ENCODE measurements at places on chromosomes 13 and 19.

DNA sequence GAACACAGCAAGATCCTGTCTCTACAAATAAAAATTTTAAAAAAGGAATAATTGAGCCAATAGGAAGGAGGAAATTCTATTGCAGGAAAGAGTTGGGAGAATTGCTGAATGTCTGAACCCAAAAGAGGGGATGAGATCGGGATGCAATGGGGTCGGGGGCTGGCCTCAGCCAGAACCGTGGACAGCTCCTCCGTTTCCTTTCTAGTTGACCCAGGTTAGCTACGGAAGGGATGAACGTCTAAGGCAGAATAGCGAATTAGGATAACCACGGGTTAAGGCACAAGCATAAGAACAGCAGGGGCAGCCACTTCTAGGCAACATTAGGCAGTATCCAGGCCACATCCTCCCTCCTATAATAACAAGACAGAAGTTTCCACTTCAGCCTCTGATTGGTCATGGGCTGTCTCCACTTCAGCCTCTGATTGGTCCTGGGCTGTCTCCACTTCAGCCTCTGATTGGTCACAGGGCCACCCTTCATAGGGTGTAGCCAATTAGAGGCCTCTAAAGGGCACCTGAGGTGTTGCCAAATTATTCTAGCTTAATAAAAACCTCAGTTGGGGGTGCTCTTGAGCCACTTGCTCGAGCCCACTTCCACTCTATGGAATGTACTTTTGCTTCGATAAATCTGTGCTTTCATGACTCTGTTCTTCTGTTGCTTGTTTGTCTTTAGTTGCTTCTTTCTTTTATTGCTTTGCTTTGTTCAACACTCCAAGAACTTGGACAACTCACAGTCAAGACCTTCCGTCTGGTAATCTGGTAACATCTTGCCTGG, 24.9 kb upstream of the TPM4 start:
- no peak for DNase-seq

GRCh38 chr19:15502264-15502663, 6.1 kb upstream of the CYP4F22 start:
- no peak for DNase-seq

GRCh38 chr19:6066661-6067646, 43.3 kb downstream of the RFX2 start:
- peak; percentile 98 for DNase-seq

GRCh38 chr19:31223740-31224534, 125.3 kb downstream of the TSHZ3 start:
- no peak for DNase-seq

GRCh38 chr19:34261334-34262109, 7.2 kb downstream of the GARRE1 start:
- DNase-seq: no peak

GRCh38 chr19:41457241-41457640, 14.3 kb downstream of the ERICH4 start:
- no peak for DNase-seq

DNA sequence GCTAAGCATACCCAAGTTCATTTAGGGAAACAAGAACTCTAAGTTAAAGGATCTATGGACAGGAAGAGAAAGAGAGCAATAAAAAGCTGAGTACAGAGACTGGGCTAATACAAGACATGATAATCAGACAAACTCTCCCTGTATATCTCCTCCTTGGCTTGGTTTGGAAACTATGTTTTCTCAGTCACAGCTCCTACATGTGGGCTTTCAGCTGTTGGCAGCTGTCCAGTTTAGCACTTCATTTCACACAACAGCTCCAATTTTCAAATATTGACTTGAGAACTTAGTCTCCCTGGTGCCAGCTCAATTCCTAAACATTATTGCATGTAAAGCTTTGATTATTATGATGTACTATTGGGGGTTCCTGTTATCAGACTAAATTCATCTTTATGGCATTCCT, 222.8 kb upstream of the OBI1 start:
- no peak for DNase-seq

DNA sequence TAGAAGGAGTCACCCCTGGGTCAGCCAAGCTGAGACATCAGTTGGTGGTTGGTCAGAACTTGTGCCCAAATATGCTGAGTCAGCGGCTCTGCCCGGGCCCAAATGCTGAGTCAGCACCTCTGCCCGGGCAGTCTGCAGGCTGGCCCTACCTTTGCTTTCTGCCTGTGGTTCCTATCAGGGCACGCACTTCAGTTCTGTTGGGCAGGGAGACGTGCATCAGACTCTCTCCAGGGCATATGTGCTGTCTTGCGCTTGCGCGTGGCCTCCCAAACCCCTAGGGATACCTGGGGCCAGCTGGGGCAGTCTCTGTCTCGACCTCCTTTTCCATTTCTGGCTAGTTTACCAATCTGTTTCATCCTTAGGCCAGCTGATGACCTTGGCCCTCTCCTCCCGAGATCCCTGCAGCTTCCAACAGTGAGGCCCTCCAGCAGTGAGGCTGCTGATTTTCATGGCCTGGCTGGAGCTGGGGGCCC, 24.4 kb upstream of the LDLR start:
- peak; percentile 62 for DNase-seq

- no peak for DNase-seq
These were observed 150.5 kb upstream of the MIR17HG start for GRCh38 chr13:91196958-91197357.

GRCh38 chr19:33731881-33732280, 64.8 kb upstream of the KCTD15 start:
- DNase-seq: no peak

GRCh38 chr19:49524812-49525455, 2.9 kb upstream of the RCN3 start:
- DNase-seq: no peak

GRCh38 chr13:75357576-75358289, 124.2 kb downstream of the TBC1D4 start:
- DNase-seq: no peak

DNA sequence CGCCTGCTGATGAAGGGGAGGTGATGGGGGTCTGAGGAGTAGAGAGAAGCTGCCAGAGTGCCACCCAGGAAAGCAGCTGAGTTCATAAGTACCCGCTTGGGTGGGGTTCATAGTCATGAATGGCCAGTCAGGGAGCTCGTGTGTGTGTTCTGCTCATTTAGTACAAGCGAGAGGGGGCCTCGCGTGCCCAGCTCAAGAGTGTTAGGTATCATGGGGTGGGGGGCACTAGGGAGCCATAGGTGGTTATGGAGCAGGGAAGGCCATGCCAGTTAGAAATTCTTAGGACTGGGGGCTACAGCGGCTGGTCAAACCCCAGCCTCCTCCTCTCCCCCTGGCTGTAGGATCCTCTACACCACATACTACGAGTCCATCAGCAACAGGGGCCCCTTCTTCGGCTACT, 46.8 kb downstream of the CD320 start:
- DNase-seq: no peak

- no peak for DNase-seq
These were observed 29.9 kb downstream of the C13orf46 start for GRCh38 chr13:113943821-113944565.

- no peak for DNase-seq
These were observed 18.6 kb downstream of the DEDD2 start for GRCh38 chr19:42198676-42199439.

GRCh38 chr13:114261328-114261965, 20.0 kb upstream of the UPF3A start:
- DNase-seq: no peak

GRCh38 chr13:33497146-33497845, 211.7 kb upstream of the STARD13 start:
- DNase-seq: no peak

GRCh38 chr13:33284916-33285315, 639 bp downstream of the STARD13 start:
- no peak for DNase-seq

- no peak for DNase-seq
These were observed 48.4 kb downstream of the USPL1 start for GRCh38 chr13:30666113-30666512.

GRCh38 chr13:26253262-26253786, 605 bp upstream of the CDK8 start:
- no peak for DNase-seq

GRCh38 chr13:81762449-81762848, 1421.5 kb upstream of the SPRY2 start:
- DNase-seq: no peak

DNA sequence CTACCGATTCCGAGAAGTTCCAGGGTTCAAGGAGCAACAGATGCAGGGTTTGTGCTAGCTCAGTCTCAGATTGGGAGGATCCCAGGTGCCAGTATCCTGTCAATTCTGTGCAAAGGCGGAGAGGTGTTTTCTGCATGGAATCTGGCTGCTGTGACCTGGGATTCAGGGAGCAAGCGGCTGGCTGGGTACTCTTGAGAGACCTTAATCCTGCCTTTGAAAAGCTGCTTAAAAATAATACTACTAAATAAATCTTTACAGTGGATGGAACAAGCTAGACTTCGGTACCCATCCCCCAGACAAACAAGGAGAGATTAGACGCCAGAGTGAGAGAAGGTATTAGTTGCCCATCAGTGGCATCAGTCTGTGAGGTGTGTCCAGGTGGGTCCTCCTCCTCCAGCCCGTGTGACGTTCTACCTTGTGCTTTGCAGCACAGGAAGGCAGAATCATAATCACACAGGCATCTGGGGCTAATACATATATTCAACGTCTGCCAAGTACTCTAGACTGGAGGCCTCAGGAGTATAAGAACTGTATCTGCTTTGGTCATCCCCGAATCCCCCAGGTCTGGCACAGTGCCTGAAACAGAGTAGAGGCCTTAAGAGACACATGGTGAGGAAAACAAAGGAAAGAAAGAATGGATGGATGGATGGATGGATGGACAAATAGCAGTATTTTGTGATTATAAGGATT, 230.6 kb downstream of the ZNF536 start:
- no peak for DNase-seq

GRCh38 chr13:33910255-33910654, 92.3 kb downstream of the RFC3 start:
- DNase-seq: no peak

DNA sequence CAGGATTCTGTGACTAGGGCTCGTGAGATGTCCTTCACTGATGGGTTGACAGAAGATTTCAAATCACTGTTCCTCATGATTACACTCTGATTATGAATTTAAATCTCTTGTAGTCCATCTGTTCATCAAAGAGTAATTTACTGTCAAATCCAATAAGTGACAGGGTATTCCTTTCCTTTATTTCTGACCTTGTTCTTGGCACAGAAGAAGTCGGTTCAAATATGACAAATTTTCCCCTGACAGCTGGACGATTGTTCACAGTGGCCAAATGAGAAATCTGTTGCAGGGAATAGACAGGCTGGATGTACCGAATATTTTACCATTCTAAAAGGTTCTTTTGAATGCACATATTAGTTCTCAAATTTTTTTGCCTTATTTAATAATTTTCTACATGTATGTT, 767.3 kb upstream of the GPC6 start:
- no peak for DNase-seq

DNA sequence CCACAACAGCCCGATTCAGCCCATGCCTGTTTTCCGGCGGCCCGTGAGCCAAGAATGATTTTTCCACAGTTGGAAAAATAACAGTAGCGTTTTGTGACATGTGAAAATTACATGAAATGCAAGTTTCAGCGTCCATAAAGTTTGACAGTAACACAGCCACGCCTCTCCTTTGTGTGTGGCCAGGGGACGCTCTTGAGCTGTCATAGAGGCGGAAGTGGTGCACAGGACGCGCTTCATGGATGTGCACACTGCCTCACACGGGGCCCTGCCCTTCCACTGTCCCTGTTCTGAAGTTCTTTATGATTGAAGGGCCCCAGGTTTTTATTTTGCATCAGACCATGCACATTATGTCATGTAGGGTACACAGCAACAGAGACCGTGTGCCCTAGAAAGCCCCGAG, 12.4 kb upstream of the ELAVL1 start:
- DNase-seq: peak; percentile 74

GRCh38 chr13:99312493-99312883, 5.3 kb upstream of the GPR183 start:
- DNase-seq: peak; percentile 75

GRCh38 chr13:113164492-113164891, 6.0 kb downstream of the PROZ start:
- no peak for DNase-seq

GRCh38 chr19:50431343-50432220, 1.1 kb upstream of the MYBPC2 start:
- DNase-seq: peak; percentile 92

DNA sequence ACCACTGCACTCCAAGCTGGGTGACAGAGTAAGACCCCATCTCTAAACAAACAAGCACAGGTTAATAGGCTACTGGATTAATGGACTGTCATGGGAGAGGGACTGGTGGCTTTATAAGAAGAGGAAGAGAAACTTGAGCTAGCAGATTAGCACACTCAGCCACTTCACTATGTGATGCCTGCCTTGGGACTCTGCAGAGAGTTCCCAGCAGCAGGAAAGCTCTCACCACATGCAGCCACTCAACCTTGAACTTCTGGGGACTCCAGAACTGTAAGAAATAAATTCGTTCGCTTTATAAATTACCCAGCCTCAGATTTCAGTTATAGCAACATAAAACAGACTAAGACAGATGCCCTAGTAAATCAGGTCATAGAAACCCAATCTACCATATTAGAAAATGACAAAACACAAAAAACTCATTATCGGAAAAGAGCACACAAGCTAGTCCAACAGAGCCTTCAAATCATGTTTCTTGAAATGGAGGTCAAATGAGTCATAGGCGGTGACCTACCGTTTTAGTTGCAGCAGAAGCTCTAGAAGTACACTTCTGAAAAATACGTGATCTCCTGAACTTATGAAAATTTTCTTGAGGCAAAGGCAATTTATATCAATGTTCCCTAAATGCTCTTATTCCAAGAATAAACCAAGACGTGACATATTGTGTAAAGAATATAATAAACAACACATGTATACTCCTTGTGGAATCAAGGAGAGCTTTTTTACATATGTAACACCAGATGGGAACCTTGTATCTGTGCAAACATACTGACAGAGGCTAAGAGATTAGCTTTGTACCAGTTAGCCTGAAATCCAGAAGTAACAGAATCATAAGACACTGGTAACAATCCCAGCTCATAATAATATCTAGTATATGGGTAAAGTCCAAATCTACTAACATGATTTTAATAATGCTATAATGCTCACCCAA, 340.9 kb upstream of the SGCG start:
- no peak for DNase-seq

- DNase-seq: peak; percentile 45
These were observed 1.5 kb downstream of the ENOX1 start for GRCh38 chr13:43785261-43785649.

GRCh38 chr19:8688930-8689329, 9.7 kb downstream of the ACTL9 start:
- DNase-seq: no peak

DNA sequence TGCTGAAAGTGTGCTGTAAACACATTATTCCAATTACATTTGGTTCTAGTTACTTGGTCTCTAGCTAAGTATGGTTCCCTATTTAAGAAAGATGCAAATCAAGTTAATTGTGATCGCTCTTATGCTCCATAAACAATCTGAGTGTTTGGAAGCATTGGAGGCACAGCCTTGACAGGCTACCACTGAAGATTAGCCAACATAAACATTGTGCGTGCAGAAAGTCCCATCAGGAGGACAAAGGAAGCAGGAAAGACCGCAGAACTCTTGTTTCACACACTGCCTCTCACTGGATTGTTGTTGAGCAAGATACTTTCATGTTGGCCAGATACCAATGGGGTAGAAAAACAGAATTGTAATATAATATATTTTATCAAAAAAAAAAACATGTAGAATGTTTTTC, 814.4 kb downstream of the EFNB2 start:
- no peak for DNase-seq

Measured in Right ventricle myocardium inferior (tissue), 1 donor.